AG10803 (cell line): ENCODE measurements at places on chromosomes 6 and 20.
A peak's percentile ranks its signal among the peaks of the same experiment; 100 is the strongest.

DNA sequence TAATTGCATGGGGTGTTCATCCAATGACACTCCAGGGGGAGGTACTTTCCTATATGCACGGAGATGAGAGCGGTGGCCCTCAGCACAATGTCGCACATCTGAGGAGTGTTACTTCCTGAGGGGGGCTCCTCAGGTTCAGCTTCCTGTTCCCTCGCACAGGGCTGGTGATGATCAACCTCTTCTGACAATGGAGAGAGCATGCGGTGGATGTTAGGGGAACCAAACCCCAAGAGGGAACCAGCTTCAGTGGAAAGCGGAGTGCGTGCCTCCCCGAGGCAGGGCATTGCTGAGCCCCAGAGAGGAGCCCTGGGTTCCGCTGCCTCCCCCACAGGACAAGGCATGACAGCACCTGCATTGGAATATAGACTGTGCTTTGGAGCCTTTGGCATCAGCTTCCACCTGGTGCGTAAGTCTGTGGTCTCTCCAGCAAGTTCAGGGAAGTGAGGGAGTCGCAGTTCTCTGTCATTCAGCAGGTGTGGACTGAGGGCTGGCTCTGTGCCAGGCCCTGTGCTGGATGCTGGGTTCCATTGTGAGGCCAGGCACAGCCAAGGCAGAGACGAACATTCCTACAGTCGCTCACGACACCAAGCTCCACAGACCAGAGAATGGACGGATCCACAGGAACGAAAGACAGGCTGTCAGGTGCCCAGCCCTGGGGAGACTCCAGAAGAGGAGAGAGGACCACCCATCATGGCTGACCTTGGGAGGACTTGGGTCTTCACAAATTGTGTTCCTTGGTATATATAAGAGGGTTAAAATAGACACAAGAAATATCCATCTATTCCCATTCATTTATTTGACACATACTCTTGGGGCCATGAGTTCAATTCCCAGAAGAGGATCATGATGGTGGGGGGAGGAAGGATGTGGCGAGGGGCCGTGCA, 3.9 kb upstream of the ZNF831 start:
- no peak for DNase-seq

GRCh38 chr6:163414946-163415619, 565 bp downstream of the QKI start:
- DNase-seq = no peak

- peak; percentile 97 for DNase-seq
These were observed 20.5 kb downstream of the LAMA4 start for GRCh38 chr6:112233847-112234246.

DNA sequence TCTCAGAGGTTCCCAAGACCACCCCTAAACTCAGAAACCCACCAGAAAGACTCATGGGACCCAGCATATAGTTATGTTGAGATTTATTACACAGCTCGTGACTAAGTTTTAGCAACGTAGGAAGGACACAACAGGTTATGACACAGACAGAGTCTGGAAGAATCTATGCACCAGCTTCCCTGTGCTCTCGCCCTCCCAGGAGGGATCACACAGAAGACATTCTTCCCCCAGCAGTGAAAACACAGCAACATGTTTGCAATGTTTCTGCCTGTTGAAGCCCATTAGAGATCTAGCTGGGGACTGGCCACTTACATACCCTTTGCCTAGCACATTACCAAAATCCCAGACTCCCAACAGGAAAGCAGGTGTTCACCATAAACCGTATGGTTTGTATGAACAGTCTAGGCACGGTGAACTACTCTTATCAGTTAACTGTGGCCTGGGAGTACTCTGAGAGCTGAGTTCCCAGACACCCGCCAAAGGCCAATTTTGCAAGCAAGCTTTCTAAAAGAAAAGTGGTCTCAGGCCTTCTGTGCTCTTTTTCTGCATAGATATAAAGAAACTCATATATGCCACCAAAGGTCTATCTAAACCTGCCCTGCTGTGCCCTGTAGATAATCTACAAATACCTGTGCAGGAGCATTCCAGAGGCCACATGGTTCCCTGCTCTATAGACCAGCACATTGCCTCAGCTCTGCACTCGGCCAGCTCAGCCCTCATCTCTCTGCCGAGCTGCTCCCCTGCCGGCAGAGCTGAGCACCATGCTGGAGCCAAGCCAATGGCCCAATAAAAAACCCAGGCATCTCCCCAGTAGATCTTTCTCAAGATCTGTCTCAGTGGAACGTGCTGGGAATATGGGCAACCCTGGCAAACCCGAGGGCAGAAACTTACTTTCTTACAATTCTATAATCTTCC, 69.6 kb upstream of the SMIM28 start:
- peak; percentile 46 for DNase-seq

DNA sequence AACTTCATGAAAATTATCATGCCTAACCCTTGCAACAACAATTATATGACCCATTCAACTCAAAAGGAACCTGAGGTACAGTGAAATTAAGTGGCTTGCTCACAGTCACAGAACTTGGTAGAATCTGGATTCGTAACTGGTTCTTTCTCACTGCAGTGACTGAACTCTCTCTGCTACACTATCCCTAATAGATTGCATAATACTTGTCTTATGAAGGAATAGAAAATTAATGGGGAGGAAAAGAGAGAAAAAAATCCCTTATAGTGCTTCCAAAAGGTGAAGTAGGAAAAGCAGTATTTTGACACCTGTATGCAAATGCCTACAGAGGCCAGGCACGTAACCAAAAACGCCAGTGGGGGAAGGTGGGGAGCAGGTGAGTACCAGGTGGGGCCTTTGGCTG, 186.6 kb downstream of the LY86 start:
- DNase-seq = no peak

- peak; percentile 44 for DNase-seq
These were observed 208.6 kb upstream of the AGPAT4 start for GRCh38 chr6:161482517-161482858.

DNA sequence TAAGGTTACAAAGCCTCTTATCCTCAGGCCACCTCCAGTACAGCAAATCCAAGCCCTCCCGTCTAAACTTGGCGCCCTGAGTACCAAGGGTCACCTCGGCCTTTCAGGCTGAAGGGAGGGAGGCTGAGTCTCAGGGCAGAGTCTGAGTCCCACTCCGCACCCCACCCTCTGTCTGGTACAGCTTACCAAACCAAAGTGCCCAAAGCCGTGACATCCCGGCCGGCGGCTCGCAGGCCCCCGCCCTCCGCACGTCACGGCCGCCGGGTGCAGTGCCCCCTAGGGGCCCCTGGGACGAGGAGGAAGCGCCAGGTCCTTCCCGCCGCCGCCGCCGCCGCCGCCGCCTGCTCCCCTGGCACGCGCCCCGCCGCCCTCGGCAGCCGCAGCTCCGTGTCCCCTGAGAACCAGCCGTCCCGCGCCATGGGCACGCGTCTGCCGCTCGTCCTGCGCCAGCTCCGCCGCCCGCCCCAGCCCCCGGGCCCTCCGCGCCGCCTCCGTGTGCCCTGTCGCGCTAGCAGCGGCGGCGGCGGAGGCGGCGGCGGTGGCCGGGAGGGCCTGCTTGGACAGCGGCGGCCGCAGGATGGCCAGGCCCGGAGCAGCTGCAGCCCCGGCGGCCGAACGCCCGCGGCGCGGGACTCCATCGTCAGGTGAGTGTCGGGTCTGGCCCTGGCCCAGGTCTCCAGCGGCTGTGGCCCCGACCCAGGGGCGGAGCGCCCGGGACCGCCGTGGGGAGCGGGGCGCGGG, at the start of gene MTHFD1L:
MTHFD1L (plus strand) TSS at position 297 of the 741 bp plus-strand sequence; CDS start at position 418, 121 bp downstream.
- DNase-seq = peak; percentile 92

DNA sequence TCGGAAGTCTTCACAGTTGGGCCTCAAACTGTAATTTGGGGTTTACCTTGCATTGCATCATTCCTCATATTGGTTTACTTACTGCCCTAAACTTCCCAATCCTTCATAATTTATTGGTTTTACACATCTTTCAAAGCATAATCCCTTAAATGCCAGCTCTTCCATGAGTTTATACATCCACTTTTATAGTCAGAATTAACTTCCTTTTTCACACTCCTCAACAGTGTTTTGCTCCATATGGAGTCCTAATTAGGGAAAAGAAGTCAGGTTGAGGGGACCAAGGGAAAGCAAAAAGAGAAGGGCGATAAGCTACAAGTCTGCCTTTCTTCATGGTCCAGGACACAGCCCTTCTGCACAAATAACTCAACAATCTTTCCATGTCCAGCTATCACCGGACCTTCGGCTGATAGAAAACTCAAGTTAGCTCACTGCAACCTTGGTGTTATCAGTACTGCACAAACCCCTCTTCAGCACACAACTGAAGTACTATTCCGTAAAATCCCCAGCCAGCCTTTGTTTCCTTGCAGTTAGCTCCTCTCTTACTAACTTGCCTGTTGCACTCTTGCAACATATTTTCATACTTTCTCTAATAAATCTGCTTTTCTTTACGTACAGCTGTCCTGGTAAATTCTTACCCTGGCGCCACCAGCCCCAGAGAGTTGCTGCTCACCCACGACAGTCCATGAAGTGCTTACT, 2.0 kb downstream of the EEF1E1 start:
- DNase-seq = no peak

DNA sequence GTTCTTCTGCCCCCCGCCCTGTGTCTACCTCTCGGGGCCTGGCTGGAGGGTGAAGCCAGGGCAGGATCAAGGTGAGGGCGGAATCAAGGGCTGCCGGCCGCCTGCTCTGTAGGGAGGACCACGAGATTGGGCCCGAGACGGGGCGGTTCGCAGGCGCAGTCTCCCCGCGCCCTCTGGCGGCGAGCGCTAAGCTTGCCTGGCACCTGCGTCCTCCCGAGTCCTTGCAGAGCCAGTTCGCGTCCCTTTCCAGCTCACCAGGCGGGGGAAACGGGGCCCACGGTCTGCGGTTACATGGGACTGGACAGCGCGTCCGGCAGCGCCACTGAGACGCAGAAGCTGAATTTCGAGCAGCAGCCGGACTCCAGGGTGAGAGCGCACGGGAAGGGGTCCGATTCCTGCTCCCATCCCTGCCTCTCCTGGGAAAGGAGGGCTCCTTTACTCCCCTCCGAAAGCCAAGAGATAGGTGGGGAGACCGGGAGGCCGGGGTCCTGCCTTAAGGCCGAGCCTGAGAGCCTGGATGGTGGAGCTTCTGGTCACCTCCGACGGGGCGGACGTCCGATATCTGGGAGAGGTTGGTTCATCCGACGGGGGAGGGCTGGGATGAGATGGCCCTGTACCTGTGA, 3.6 kb upstream of the MATN4 start:
- DNase-seq = peak; percentile 35

- peak; percentile 80 for DNase-seq
These were observed 16.1 kb downstream of the PPIL1 start for GRCh38 chr6:36858407-36858981.
